ENCODE measurements at places on chromosomes 4 and X.

DNA sequence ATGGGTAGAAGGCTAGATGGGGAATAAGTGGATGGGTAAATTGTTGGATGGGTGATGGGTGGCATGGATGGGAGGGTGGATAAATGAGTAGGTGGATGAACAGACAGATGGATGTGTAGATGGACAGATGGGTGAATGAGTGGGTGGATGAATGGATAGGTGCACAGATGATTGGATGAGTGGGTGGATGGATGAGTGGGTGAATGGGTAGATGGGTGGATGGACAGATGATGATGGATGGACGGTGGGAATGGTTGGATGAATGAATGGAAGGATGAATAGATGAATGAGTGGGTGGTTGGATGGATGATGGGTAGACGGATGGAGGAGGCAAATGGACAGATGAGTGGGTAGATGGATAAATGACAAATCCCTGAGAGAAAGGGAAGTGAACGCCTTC, 68.3 kb downstream of the EVC2 start:
- DNase-seq: no peak

GRCh38 chr4:186621959-186622553, 66.7 kb upstream of the MTNR1A start:
- no peak for DNase-seq

GRCh38 chr4:57117491-57117890, 7.3 kb upstream of the IGFBP7 start:
- no peak for DNase-seq

DNA sequence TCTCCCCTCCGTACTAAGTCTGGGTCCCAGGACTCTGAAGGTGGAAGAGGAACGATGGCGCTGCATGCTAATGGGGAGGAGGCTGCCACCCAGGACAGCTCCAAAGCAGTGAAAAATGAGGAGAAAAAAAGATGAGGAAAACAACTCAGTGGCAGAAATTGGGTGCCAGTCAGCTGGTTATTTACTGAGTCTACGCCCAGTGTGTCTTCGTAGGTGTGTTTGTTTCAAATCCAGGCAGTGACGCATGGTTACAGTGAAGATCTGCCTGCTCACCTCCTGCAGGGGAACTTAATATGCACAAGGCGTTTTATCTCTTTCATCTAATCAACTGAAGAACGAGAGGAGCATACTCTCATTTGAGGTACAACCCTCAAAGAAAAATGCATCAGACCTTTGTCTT, 70.9 kb upstream of the FBXW7 start:
- no peak for DNase-seq

DNA sequence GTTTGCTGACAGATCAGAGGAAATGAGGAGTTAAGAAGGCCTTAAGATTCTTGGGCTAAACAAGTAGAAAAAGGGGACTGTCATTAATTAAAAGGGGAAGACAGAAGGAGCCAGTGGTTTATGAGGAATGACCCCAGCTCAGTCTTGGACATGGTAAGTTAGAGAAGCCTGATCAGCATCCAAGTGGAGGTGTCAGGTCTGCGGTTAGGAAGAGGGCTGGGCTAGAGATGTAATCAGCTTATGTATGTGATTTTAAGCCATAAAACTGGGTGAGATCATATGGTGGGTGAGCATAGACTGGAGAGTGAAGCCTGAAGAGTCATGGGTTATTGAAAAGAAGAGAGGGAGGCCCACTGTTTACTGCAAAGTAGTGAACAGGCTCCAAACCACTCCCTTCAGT, 246.1 kb downstream of the NR3C2 start:
- no peak for DNase-seq

Data from stimulated activated effector memory CD8-positive, alpha-beta T cell treated with anti-CD3 and anti-CD28 coated beads, Interleukin-12 subunit alpha, Interleukin-12 subunit beta, amount 100 ng/mL, for 72 hours (primary cell).